ENCODE measurements at places on chromosomes 11 and 22.

DNA sequence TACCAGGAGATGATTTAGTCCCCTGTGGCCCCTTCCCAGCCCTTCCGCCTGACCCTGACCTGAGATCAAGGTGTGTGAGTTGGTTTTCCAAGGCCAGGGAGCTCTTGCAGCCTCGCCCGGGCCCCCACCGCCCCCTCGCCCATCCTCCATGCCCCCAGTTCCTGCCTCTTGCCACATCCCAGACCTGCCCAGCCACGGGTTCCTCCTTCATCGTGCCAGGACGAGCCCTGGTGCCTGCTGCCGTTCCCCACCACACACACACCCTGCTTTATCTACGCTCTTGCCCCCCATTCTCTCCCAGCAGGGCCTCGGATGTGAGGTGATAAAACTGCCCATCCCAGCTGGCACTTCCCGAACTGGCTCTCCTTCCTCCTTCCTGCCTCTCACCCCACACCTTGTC, 1.4 kb upstream of the LIF start:
- DNase-seq: no peak

DNA sequence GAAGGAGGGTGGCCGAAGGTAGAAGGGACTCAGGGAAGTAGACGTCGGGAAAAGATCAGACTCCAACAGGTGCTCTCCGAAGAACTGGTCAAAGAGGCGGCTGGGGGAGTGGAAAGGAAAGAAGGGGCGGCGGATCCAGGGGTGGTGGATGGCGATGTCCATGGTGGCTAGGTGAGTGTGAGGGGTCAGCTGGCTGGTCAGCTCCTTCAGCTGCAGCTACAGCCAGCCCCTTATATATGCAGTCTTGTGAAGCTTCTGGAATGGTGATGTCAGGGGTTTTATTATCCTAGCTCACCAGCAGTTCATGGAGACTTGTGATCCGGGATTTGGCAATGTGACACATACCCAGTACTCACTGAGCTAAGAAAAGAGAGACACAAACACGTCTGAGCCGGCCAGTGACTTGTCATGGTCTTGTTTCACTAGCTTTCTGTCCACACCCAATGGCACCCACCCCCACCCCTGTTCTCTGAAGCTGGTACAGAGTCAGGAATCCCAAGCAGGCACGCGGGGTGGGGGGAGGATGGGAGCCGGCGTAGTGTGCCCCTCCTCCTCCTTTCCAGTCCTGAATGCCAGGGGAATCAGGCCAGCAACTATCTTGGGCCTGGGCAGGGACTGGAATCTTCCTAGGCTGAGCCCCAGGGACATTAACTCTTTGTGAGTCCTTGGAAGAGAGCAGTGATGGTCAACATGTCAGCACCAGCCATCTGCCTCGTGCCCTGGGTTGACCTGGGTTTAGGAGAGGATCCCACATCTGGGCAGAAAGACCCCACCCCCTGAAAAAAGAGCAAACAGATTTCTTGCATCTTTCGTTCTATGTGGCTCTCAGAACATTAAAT, at the start of gene CRYAB:
CRYAB (minus strand) TSS at position 208 of the 839 bp plus-strand sequence; CDS start at position 162, 46 bp downstream.
- no peak for DNase-seq

GRCh38 chr11:132772703-132773545, 759.4 kb downstream of the OPCML start:
- no peak for DNase-seq

GRCh38 chr11:82771781-82772180, 38.1 kb upstream of the FAM181B start:
- no peak for DNase-seq

DNA sequence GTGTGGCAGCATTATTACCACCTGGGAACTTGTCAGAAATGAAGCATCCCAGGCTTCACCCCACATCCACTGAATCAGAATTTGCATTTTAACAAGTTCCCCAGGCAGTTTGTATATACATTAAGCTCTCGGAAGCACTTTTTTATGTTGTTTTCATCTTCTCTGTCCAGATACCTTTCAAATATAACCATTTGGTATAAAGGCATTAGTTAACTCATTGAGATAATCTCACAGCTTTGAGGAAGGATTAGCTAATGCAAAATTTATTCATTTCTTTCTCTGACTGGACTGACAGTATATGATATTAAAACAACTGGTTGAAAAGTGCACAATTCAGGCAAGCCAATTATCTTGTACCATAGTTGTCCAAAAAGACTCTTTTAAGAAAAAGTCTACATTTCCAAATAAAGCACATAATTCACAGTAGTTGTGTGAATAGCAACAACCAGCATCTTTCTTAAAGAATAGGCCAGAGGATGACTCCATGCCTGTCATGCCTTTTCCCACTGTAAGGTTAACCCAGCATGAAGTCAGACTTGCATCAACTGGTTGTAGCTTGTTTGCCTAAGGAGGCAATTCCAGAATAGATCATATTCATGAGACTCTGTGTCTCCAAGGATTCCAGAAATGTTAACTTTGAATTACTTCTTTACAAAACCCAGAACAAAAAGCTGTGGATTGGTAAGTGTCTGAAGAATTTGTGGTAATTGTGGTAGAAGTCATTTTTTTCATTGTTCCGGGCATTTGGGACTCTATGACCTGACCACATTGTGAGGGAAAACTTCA, 254.3 kb upstream of the SESN3 start:
- no peak for DNase-seq

GRCh38 chr11:117818041-117818873, 6.3 kb downstream of the FXYD2 start:
- DNase-seq: no peak

GRCh38 chr22:21881841-21882753, 14.7 kb upstream of the MAPK1 start:
- no peak for DNase-seq
